ENCODE measurements at places on chromosomes 1 and 21.
A peak's percentile ranks its signal among the peaks of the same experiment; 100 is the strongest.

GRCh38 chr1:3911981-3912808 lies 12.1 kb upstream of the C1orf174 start:
- no peak for DNase-seq

DNA sequence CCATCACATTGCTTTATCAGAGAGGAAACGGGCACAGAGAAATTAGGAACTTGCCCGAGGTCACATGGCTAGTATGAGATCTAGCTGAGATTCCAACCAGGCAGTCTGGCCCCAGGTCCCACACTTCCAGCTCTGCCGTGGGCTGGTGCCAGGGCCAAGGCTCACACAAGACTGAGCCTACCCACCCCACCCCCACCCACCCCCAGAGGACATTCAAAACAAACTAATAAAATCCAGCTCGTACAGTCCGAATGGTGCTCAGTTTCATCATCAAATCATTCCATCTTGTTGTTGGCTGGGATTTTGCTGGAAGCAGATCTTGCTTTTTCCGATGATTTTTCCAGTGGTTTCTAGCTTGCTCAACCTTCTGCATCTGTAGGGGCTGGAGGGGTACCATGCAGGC lies 27.9 kb downstream of the MATN1 start:
- no peak for DNase-seq

DNA sequence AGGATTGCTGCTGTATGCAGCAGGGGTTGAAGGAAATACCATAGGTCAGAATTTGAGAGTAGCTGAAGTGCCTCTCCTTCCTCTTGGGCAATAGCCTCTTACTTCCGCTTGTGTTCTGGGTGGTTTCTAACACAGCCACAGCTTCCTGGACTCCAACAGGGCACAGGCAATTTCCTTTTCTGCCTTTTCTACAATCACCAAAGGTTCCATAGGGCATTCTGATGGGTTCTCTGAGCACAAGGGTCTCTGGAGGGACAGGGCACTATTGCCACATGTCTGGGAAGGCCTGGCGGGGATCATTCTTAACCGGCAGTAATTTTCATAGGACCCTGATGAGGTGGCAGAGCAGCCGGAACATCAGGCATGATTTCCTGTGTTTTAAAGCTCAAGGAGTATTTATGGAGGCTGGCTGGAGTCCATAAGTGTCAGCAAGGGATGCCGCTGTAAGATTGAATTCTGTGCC lies 5.5 kb upstream of the AGTRAP start:
- no peak for DNase-seq

GRCh38 chr1:155984341-155984740 lies 6.0 kb upstream of the ARHGEF2 start:
- DNase-seq = no peak

GRCh38 chr21:34509151-34509550 lies 2.9 kb downstream of the KCNE1 start:
- DNase-seq = no peak

GRCh38 chr1:9589144-9589718 lies 520 bp downstream of the TMEM201 start:
- no peak for DNase-seq

GRCh38 chr1:239956263-239956662 lies 135.4 kb upstream of the FMN2 start:
- no peak for DNase-seq

DNA sequence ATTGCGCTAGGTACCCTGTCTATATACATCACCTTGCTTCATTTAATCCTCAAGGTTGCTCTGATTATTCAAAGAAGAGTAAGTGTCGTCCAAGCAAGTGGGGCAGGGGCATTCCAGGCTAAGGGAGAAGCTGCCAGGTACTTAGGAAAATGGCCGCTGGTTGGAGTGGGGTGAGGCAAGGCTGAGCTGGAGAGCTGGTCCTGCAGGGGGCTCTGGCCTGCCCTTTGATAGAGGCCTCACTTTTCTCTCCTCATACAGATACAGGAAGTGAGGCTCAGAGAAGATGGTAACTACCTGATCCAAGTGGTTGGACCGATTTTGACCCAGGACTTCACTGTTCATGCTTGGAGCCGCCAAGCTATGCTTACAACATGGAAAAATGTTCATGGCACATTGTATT lies 86.9 kb upstream of the ZBTB40 start:
- DNase-seq = no peak

DNA sequence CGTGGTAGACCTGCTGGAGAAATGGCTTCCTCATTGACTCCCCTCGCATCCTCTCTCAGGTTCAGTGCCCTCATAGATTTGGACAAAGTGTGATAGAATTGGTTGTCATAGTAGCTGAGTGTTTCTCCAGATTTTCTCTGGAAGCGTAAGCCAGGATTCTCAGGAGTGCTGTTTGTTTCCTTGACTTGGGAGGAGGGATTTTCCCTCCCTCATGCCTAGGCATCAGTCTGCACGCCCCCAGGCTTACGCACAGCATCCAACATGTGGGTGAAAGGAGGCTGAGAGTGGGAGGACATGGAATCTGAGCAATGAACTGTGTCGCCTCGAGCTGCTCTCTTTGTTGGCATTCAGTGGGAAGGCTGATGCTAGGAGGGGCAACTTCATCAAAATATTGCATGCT lies 503.5 kb downstream of the LTN1 start:
- DNase-seq = no peak

GRCh38 chr1:32276032-32276782 lies 15.7 kb upstream of the HDAC1 start:
- no peak for DNase-seq

- DNase-seq = no peak
Measured at GRCh38 chr1:30330644-30331043, 392.7 kb downstream of the MATN1 start.

GRCh38 chr1:24418898-24419628 lies 3.5 kb downstream of the NIPAL3 start:
- no peak for DNase-seq

DNA sequence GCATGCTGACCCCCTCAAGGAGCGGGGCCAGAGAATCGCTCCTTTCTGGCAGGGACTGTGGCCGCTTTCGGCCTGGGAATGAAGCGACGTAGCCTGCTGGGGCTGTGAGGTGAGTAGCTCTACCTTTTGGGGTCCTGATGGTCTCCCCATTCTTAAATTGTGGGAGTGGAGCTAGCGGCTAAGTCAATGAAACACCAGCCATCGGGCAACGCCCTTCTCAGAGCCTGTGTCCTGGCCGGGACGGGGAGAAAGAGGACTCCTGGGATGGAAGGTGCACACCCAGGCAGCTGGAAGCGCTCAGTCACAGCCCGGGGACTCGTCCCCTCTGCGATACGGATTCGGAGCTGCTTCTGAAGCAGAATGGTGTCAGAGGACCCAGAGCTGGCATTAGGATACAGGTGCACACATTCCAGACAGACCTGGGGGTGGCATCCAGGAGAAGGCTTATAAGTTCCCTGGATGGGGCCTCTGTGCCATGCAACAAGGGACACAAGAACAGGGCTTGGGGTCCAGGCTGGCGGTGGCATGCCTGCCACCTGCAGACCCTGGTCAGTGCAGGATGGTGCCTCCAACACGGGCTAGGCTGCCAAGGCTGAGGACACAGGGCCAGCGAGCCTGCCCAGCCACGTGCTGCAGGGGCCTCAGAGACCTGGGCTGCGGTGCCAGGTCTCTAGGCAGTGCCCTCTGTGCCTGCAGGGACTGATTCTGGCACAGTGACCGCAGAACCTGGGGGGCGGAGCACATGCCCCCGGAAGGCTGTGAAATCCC lies 945 bp upstream of the WNT9A start:
- DNase-seq = no peak

- no peak for DNase-seq
Measured at GRCh38 chr1:174998569-174999215, 1.1 kb upstream of the CACYBP start.

DNA sequence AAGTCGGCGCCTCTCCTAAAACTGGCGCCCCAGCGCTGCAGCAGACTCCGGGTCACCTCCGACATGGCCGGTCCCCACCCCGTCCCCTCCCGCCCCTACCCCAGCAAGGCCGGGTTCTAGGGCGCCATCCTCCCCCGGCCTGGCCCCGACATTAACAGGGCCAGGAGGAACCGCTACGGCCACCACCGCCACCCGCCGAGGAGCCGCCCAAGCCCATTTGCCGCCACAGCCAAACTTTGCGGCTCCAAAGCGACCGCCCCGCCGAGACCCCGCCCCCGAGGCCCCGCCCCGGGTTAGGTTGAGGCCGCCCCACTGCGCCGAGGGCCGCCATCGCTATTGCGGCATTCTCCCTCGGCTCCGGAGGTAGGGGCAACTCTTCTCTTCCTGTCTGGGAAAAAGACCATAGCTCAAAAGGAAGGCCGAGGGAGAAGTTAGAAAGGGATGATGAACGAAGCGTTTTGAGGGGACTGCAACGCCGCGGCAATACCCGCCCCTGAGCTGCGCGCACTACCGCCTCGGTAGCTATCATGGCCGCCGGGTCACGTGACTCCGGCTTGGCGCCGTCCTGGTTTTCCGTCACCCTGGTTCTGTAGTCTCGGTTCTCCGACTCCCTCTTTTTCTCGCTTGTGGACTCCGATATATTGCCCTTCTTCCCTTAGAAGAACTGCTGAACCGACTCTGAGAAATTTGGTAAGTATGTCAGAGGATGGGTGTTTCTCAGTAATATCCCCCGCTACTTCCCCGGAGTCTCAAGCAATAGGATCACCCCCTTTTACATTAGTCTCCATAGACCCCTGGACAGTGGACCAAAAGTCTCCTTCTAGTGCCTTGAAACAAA lies at the start of the genes AIDA and BROX:
Gene AIDA (minus strand): TSS at position 239 of the 838 bp plus-strand sequence. CDS start 174 bp downstream, at position 65.
Gene BROX (plus strand): TSS at position 312 of the 838 bp plus-strand sequence. CDS start 3,136 bp downstream, outside the sequence.
- peak; percentile 65 for DNase-seq

DNA sequence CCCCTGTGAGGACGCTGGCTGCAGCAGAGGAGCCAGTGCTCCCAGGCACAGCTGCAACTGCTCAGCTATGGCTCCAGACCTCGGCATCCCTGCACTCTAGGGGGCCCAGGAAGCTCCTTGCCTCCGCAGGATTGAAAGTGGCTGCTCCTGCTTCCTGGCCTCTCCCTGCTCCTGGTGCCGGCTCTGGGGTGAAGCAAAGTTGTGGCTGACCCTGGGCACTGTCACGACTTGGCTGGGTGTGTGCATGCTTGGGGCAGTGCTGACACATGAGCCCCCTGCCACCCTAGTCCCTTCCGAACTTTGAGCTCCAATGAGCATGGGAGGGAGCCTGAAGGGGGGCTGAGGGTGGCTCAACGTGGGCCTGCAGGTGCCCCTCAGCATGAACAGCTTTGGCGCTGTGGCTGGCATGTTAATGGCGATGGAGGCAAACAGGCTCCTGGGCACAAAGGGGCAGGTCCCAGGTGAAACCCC lies 1512.2 kb downstream of the KCNT2 start:
- DNase-seq = no peak

Data from amniotic stem cell (primary cell).